ENCODE measurements at places on chromosomes 6 and 20.
A peak's percentile ranks its signal among the peaks of the same experiment; 100 is the strongest.

- no peak for DNase-seq
These were observed 159.0 kb downstream of the GMDS start for GRCh38 chr6:2086326-2086965.

DNA sequence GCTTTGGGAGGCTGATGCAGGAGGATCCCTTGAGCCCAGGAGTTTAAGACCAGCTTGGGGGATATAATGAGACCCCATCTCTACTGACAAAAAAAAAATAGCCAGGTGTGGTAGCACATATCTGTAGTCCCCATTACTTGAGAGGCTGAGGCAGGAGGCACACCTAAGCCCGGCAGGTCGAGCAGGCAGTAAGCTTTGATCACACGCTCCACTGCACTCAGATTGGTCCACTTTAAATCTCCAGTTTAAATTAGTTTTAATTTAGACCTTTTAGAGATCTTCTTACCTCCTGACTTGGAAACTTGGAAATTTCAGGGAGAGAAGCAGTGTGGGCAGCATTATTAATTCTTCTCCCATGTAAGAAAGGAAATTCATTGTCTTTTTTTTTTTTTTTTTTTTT, 16.8 kb upstream of the PLCB4 start:
- no peak for DNase-seq

- DNase-seq, result no peak
These were observed 41.9 kb upstream of the NOL4L start for GRCh38 chr20:32626859-32627636.

- no peak for DNase-seq
These were observed 111.3 kb downstream of the SASH1 start for GRCh38 chr6:148453906-148454305.

DNA sequence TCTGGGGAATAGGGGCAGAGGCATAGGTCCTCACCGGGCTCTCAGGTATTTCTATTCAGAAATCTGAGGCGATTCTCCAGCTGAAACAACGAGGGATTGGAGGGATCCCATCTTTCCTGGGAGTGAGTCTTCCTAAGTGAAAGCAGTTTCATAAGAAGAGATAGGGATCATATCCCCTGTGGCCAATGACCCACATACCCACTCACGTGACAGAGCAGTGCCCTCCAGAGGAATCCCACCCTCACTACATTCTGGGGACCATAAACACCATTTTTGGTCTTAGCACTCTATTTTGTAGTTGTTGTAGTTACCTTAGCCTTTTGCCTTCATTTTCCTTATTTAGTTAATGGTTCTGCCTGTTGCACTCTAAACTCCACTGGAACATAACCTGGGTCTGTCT, 121.1 kb downstream of the GPR63 start:
- DNase-seq, result no peak

DNA sequence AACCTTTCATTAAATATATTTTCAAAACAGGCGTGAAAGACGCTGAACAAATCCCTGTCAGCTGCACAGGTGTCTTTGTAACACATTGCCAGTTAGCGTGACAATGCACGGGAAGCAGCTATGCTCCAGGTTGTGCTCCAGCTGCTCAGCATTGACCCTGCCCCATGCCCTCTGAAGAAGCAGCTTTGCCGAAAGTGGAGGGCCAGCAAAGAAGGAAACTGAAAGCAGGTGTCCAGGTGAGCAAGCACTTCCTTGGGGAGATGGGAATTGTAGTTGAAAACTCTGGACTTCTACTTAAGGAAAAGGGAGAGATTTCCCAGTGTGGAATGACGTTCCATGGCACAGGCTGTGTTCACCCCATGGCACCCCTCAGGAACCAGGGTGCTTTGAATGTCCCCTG, 125.7 kb downstream of the TTLL2 start:
- no peak for DNase-seq

DNA sequence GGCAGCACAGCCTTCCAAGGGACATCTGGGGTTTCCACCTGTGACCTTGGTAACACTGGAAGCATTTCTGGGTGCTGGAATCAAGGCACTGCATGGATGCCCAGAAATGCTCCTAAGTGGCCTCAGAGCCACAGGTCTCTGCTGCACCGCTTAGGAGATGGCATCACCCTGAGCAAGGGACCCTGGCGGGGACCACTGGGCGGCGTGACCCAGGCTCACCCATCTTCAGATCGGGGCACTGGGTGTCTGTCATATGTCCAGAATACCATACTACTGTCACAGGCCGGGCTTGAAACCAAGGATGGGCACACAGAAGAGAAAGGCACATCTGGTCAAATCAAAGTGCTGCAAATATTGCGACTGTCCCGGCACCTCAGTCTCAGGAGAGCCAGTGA, 45.9 kb downstream of the SSR1 start:
- DNase-seq, result no peak

- no peak for DNase-seq
These were observed 54.9 kb downstream of the ZBTB9 start for GRCh38 chr6:33508935-33509926.

DNA sequence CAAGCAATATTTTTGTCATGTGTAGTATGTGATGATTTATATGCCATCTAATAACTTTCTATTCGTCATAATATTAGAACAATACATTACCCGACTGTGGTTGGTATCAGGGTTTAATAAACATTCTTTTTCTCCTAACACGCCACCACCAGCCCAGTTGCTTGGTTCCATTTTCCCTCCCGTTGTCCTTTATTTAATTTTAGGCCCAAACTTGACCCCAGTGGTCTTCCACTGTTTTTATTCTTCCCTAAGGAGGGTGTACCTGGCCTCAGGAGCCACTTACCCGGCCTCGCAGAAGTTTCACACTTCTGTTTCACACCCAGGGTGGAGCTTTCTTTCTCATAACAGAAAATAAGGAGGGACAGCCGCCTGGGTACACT, 33.1 kb upstream of the PIM1 start:
- no peak for DNase-seq

DNA sequence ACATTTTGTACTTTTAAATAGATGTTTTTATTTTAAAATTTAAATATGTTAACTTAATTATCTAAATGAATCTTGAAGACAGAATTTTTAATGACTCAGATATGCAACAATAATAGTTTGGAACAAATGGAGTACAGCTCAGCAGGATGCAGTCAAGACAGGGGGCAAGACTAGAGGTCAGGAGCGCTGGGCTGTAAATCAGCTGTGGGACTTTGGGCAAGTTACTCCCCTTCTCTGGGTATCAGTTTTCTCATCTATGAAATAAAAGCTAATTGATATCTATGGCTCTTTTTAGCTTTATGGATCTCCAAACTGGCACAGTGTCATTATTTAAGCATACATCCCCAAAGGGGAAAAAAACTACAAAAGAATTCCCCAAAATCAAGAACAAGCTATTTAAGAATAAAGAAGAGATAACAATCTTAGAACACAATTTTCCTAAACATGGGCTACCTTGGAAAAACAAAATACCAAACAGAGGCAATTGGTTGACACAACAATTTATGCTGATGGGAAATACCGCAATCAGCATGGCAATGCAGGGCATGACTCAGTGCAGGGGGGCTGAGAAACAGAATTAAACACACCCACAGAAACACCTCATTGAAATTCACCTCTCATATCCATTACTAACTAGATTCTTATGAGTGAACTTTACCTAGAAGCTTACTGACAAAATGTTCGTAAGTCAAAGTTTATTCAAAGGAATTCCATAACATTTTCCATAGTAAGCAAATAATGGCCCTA, 188.2 kb downstream of the SIM1 start:
- DNase-seq, result no peak

DNA sequence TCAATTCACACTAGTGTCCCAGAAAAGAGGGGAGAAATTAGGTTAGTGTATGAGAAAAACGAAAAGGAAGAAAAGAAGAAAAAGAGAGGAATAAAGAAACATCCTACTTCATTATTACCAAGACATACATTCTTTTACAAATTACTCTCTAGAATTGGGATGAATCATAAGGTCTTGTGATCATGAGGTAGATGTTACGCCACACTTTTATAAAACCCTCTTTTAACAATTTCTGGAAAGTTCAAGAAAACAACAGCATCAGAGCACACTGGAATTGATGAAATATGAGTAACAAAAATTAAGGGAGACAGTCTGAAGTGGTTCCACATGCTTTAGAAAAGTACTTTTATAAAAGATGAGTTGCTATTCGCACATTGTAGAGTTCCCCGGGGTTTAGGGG, 32.6 kb upstream of the NRSN1 start:
- peak; percentile 39 for DNase-seq

DNA sequence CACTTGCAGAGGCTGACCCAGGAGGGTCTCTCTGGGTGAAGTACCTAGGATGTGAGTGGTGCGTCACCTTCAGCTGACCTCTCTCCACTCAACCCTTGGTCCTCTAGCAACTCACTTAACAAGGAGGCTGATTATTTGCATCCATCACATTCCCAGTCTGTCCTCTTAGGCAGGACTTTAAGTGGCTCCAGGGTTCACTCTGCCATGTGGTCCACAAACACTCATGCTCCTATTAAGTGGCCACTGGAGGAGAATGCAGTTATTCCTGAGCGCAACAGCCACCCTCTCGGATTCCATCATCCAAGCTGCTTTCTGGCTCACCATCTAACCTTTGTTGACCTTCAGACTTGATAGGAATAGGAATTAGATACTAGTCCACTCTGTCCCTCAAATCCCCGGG, 61.1 kb upstream of the SCAF8 start:
- DNase-seq, result no peak

GRCh38 chr6:42702200-42702599, 20.2 kb downstream of the PRPH2 start:
- DNase-seq, result no peak

DNA sequence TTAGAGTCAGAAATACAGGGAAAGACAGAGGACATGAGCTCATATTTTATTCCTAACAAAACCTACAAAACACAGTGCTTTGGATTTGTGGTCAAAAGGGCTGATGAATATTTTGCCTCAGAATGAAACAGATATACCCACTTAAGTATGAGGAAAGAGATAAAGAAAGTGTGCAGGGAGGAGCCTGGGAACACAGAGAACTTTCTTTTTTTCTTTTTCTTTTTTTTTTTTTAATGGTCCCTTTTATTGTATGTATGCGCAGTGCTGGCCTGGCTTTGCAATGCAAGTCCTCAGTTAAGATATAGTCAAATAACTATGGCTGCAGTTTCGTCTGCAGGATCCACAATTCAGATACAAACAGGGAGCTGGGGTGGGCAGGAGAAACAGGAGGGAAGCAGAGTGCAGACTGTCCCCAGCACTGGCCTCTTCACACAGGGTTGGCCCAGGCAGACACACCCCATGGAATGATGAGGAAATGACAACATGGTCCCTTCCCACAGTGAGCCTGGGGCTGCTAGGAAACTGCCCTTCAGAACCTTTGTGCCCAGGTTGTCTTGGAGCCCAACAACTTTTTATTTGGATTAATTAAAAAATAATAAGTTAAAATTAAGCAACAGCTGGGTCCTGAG, 629.8 kb upstream of the AGPAT4 start:
- DNase-seq, result no peak

- no peak for DNase-seq
These were observed 163.0 kb downstream of the ARID1B start for GRCh38 chr6:156940221-156940620.

DNA sequence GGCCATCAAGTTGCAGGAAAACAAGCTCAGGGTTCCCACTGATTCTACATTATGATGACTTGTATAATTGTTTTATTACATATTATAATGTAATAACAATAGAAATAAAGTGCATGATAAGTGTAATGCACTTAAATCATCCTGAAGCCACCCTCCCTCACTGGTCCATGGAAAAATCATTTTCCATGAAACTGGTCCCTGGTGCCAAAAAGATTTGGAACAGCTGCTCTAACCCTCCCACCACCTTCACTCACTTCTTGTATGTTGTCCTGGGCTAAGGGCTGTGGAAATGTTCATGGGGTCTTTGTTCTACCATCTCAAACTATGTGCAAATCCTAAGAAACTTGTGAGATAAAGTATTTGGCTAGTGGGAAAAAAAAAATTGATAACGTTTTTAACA, 133.8 kb downstream of the LRRC1 start:
- DNase-seq, result no peak

DNA sequence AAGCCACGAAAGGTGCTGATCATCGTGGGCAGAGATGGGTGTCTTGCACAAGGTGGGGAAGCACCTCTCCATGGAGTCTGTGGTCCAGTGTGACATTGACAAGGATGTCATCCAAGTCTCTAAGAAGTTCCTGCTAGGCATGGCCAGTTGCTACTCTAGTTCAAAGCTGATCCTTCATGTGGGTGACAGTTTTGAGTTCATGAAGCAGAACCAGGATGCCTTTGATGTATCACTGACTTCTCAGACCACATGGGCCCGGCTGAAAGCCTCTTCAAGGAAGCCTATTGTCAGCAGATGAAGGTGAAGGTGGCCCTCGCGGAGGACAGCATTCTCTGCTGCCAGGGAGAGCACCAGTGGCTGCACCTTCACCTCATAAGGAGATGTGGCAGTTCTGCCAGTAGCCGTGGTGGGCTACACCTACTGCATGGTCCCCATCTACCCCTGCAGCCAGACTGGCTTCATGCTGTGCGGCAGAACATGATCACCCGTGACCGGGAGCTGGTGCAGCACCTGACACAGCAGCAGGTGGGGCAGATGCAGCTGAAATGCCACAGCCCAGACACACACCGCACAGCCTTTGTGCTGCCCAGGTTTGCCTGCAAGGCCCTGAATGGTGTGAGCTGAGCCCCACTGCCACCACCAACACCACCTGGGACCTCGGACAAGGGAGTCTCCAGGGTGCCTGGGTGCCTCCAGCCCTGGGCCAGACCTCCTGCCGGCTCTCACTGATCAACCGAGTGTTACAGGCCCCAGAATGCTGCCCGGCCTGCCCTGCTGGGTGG, 75.0 kb upstream of the SULF2 start:
- no peak for DNase-seq

- DNase-seq, result peak; percentile 3
These were observed 145.6 kb downstream of the DHX35 start for GRCh38 chr20:39107741-39108140.

DNA sequence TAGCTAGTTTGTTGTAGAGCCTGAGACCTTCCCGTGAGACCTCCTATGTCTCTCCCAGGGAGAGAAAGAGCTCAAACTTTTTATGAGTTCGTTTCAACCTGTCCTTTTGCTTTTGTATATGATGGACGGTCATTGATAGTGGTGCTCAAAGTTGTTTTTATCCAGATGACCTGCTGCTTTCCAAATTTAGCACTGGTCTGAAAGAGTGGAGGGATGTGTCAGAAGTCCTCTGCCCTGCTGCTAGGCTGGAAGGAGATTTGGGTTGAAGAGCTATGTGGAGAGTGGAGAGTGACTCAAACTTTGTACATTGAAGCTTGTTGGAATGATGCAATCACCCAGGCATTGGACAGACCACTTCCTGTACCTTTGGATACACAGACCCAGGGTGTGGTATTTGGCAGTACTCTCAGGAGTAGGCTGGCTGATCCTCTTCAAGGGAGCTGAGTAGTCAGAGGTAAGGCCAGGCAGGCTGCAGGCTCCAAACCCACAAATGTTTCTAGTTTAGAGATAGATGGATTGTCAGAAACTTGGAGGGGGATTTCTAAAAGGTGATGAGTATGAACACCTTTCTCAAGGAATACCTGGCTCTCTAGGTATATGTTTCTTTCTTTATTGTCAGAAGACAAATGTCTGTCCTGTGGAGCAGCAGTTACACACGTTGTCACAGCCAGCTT, 49.4 kb upstream of the RREB1 start:
- peak; percentile 80 for DNase-seq

DNA sequence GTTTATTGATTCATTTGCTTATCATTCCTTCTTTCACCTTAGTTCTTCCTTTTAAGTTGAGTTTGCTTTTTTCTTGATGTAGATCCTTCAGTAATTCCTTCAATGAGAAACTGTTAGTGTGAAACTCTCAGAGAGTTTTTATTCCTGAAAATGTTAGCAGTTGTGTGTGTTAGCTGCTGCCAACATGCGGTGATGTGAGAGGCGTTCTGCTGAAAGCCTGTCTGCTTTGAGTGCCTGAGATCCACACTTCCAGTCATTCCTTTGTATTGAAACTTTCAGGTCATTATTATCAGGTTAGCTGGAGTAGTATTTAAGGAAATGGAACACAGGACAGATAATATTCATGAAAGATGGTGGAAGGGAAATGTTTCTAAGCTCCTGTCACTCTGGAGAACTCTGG, 70.0 kb upstream of the SUPT3H start:
- no peak for DNase-seq

Data from stromal cell of bone marrow (primary cell).